CD4-positive, alpha-beta T cell (primary cell): ENCODE measurements at places on chromosomes 5 and 9.

- DNase-seq: no peak
Observed at GRCh38 chr5:172438319-172438668, 16.0 kb downstream of the SH3PXD2B start.

GRCh38 chr9:99459919-99460318 is 237.8 kb downstream of the SEC61B start:
- no peak for DNase-seq

DNA sequence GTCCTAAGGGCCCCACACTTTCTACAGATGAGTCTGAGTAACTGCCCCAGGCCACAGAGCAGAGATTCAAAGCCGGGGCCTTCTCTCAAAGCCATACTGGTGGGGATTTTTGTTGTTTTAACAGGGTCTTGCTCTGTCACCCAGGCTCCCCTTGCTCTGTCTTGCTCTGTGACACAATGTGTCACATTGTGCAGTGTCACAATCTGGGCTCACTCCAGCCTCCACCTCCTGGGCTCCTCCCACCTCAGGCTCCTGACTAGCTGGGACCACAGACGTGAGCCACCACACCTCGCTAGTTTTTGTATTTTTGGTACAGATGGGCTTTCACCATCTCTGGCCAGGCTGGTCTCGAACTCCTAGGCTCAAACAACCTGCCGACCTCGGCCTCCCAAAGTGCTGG is 8.6 kb downstream of the AGPAT2 start:
- DNase-seq: no peak

- no peak for DNase-seq
Observed at GRCh38 chr5:179621551-179622214, 1.8 kb downstream of the HNRNPH1 start.

GRCh38 chr9:9389904-9390303 is 1222.9 kb downstream of the PTPRD start:
- DNase-seq: no peak

GRCh38 chr9:128892221-128892921 is 10.4 kb downstream of the LRRC8A start:
- DNase-seq: no peak

DNA sequence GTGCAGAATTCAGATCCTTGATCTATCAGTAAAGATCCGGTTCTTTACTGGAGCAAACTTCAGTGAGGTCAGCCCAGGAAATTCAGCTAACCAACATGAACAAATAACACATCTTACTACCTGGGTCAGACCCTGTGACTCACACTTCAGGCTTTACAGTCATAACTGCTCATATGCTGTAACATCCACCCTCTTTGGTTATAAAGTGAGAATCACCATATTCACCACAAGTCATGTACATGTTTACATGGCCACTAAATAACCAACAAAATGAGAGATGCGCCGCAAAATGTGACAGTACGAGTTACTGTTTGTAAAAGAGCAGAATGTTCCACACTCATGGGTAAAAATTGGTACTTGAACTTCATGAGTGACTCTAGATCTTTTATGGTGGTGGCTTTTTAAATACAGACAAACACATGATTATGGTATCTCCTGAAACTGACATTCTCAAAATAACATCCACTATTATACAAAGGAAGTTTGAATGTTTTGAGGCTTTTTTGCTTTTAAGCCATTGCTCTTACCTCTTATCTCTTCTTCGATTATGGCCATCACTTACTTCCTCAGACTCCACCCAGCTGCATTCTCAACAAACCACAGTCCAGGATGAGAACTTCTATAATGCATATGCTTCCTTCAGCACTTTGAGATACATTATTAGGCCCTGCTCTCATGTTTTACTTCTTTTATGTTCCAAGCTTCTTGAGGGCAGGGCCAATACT is 516.6 kb downstream of the RAB3C start:
- peak; percentile 8 for DNase-seq

- DNase-seq: no peak
Observed at GRCh38 chr5:75023368-75024159, 28.8 kb downstream of the GCNT4 start.

GRCh38 chr5:10885026-10885425 is 124.0 kb upstream of the DAP start:
- no peak for DNase-seq

GRCh38 chr9:137191691-137192447 is 3.4 kb downstream of the SSNA1 start:
- no peak for DNase-seq

GRCh38 chr9:136010615-136011361 is 49.6 kb upstream of the UBAC1 start:
- no peak for DNase-seq

DNA sequence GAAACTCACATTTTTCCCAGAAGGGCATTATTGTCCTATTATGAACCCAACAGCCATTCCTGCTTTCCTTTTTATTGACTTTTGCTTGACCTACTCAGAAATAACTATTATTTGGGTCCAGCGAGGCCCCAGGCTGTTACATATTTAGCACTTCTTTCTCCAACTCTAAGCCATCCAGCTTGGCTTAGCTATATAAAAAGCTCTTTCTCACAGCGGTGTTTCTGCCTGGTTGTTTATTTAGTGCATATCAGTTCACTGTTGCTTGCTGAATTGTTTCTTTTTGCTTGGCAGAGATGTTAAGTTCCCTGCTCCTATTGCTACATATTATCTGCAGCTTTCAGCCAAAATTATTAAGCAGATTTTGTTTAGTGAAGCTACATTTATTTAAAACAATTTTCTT is 1156.8 kb upstream of the SEMA6A start:
- no peak for DNase-seq

DNA sequence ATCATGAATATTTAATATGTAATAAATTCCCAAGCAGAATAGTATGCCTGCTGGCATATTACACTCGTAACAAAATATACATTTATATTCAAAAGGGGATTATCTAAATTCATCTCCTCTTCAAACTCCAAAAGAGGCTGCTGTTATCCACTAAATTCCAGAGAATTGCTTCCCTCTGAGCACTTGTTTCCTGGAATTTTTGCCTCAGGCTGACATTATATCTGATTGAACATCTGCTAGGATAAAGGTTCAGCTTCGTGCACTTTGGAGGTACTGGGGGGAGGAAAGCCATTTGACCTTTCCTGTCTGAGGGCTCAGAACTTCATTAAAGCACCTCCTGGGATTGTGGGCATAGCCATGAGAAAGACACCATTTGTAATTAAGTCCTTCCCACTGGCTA is 4.3 kb upstream of the HAPLN1 start:
- DNase-seq: no peak
